Ecto neural progenitor cell (in vitro differentiated cells): ENCODE measurements at places on chromosomes 13 and 19.

DNA sequence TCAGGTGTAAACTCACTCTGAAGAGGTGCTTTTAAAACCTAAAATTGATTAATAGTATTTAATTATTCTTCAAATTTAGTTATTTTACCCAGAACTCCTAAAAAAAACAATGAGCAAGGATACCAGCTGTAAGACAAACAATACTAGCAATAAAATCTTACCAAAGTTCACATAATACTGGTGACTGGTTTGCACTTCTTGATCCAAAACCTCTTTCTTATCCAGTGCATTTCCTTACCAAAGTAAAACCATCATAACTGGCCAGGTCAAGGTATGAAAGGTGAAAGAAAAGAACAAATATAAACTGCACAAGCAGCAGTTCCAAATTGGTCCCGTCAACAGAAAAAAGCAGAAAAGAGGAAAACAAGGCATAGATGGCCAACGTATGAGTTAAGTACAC, 62.7 kb downstream of the PSPC1 start:
- no peak for DNase-seq

GRCh38 chr13:62371737-62372136, 956.1 kb upstream of the PCDH20 start:
- DNase-seq: no peak

DNA sequence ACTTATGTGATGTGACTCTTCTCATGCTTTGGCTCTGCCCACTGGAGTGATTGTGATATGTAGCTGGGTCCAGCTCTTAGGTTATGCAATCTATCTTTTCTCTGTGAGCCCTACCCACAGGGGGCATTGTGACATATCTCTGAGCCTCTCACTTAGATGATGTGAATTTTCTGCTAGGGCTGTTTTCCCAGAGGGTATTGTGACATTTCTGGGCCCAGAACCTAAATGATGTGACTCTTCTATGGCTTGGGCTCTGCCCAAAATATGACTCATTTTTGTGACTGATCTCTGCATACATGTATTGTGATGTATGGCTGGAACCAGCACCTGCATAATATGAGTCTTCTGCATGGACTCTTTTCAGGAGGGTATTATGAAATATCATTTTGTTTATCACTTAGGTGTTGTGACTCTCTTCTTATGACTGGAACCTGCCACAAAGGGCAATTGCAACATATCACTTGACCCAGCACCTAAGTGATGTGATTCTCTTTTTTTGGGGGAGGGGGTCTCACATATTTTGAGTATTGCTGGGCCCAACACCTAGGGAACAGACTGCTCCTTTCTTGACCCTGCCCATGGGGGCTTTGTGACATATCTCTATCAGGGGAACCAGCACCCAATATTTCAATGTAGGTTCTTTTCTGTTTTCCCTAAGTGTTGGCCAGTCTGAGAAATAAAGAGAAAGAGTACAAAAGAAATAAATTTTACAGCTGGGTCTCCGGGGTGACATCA, 12.1 kb upstream of the ZNF254 start:
- DNase-seq: no peak

GRCh38 chr13:57992416-57992815, 360.9 kb downstream of the PCDH17 start:
- DNase-seq: no peak

- DNase-seq: no peak
Measured at GRCh38 chr19:48230555-48231129, 25.1 kb downstream of the CARD8 start.

- DNase-seq: no peak
Measured at GRCh38 chr13:101727118-101727517, 274.6 kb downstream of the ITGBL1 start.

DNA sequence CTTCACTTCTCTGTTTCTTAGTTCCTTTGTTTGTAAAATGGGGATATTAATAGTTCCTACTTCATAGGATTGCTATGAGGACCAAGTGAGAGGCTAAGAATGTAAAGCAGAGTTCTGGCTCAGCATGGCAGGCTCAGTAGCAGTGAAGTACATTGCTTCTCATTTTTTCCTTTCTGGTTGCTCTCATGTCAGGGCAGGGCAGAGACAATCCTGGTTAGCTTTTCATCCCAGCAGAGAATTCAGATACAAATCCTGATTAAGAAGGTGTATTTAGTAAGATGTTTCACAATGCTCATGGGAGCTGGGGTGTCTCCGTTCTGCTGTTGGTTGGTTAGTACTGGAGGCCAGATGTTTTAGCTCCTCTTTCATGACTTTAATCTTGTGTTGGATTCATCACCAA, 42.9 kb downstream of the WASF3 start:
- DNase-seq: no peak

DNA sequence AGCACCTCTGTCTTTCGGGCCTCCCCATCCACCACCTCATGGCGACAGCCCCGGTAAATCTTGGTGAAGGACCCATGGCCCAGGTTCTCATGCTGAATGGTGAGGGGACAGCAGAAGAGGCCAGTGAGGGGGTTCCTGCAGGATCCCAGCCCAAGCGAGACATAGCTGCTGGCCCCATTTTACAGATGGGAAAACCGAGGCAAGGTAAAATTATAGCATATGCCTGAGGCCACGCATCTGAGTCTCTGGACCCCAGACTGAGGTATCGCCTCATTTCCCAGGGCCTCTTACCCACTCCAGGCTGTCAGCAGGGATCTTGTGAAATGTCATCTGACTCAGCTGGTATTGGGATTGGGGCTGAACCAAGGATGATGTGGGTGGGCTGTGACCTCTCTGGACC, 9.8 kb downstream of the JAK3 start:
- no peak for DNase-seq

- no peak for DNase-seq
Measured at GRCh38 chr13:42893214-42893671, 98.8 kb downstream of the EPSTI1 start.

GRCh38 chr13:44802491-44802890, 186.8 kb downstream of the NUFIP1 start:
- no peak for DNase-seq
